ENCODE measurements at places on chromosomes 6 and 20.

DNA sequence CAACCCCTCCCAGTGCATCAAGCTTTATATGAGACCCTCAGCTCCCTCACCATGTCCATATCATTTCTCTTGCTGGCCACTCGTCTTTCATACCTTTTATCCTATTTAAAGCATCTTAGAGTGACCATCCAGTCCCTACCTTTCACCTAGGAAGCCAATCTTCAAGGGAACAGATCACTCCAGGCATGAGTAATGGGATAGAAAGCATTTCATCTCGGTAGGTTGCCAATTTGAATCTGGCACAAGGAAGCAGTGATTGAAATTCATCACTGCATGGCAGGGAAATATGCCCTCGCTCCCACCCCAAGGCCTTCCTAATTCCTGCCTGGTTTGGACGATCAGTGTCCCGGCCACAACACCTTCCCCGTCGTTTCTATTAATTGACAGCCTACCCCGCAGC is 150.4 kb downstream of the CFAP61 start:
- H3K36me3 ChIP-seq, result peaks cover 2% of the 10 kb centered on the region
- no peak overlapping the region for H3K4me3 ChIP-seq
- H3K27ac ChIP-seq, result no peak overlapping the region
- H3K27me3 ChIP-seq, result peaks cover 17% of the 10 kb centered on the region

DNA sequence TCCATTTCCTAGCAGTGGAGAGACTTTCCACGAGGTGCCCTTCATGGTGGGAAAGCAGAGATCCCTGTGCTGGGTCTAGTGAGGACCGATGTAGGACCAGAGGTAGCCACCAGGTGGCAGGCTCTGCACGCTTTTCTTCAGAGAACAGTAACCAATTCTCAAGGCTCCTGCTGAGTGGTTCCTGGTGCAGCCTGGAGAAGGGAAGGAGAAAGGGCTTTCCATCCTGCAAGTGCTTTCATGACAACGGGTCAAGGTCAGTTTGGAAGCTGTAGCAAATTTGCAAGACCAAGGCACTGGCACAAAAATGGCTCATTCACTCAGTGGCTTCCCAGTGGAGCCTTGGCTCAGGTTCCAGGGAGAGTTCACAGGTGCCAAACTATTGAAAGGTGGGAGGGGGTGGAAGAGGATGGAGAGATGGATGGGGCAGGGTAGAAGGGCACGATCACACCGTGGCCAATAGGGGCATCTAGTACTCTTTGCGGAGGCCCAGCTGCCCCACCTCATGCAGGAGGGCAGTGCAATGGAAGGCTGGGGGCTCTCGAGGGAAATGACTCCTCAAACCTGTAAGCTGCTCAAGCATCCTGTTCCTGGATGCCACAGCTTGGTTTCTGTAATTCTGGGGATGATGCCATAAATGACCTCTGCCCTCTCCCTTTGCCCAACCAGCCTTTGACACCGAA is 25.5 kb upstream of the KCNK16 start:
- H3K4me1 ChIP-seq, result no peaks in the 10 kb centered on the region
- H3K4me3 ChIP-seq, result no peak overlapping the region
- H3K27ac ChIP-seq, result no peak overlapping the region
- peaks cover 11% of the 10 kb centered on the region for H3K27me3 ChIP-seq
- no peaks in the 10 kb centered on the region for H3K36me3 ChIP-seq
- peak; percentile 18 for DNase-seq

DNA sequence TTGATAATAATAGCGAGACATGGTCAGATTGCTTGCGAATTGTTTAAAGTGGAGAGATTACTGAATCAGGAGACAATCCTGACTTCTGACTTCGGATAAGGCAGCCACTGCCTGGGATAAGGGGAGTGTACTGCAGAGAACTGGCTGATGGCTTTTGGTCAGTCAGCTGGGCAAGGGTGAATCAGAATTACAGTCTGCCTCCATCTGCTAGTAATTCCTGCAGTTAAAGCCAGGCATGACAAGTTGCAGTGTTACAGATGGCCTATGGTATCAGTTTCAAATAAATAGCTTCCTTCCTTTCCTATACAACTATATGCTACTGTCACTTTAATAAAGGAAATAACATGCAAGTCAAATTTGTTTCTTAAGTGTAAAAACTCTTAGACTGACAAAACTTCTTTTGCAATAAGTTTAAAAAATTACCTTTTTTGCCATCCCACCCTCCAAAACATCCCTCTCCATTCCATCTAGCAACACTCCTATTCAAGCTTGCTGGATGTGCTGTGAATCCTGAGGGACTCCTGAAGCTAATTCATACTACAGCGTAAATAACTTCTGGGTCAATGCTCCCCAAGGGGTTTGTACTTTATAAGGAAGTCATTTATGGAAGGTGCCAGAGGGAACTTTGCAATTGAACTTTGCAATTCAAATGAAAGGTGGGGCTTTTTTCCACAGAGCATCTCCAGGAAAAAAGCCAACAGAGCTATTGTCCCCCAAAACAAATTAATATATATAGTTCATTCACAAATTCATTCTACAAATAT is 245.2 kb downstream of the ADGRB3 start:
- no peak overlapping the region for H3K27ac ChIP-seq
- no peak for DNase-seq
- no peaks in the 10 kb centered on the region for H3K36me3 ChIP-seq
- no peak overlapping the region for H3K4me3 ChIP-seq
- no peaks in the 10 kb centered on the region for H3K4me1 ChIP-seq
- no peaks in the 10 kb centered on the region for H3K27me3 ChIP-seq

- no peaks in the 10 kb centered on the region for H3K4me1 ChIP-seq
- DNase-seq, result no peak
- no peak overlapping the region for H3K4me3 ChIP-seq
Measured at GRCh38 chr20:41958391-41958790, 340.2 kb upstream of the CHD6 start.

GRCh38 chr20:53671370-53671769 is 77.7 kb upstream of the ZNF217 start:
- no peak overlapping the region for H3K27ac ChIP-seq
- no peaks in the 10 kb centered on the region for H3K36me3 ChIP-seq
- no peaks in the 10 kb centered on the region for H3K27me3 ChIP-seq
- no peak overlapping the region for H3K4me3 ChIP-seq
- no peaks in the 10 kb centered on the region for H3K4me1 ChIP-seq
- DNase-seq, result no peak

DNA sequence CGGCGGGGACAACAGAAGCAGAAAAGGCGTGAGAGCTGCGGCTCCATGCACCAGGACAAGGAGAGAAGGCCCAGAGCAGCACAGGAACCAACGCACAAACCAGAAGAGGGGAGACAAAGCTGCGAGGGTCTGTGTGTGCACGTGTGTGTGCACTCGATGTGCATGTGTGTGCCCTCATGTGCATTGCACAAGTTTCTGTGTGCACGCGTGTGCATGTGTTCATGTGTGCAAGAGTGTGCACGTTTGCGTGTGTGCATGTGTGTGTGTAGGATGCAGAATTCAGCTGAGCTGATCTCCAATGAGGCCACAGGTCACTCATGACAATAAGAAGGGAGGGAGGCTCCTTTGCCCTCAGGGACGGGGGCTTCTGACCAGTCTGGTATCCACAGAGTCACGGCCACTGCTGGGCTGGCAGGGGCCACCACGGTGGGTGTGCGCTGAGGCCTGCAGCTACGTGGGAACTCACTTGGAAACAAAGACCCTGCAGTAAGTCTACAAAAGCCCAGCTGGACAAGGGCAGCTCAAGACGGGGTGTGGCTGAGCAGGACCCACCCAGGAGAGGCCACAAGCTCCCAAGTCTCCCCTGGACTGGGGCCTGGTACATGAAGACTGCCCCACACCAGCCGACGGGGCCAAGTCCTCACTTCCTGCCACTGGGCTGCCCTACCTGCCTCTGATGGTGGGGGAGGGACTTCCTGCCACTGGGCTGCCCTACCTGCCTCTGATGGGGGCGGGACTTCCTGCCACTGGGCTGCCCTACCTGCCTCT is 48.1 kb upstream of the CHRNA4 start:
- no peak for DNase-seq
- no peaks in the 10 kb centered on the region for H3K36me3 ChIP-seq
- H3K27me3 ChIP-seq, result peaks cover 21% of the 10 kb centered on the region
- no peak overlapping the region for H3K4me3 ChIP-seq
- no peaks in the 10 kb centered on the region for H3K4me1 ChIP-seq

DNA sequence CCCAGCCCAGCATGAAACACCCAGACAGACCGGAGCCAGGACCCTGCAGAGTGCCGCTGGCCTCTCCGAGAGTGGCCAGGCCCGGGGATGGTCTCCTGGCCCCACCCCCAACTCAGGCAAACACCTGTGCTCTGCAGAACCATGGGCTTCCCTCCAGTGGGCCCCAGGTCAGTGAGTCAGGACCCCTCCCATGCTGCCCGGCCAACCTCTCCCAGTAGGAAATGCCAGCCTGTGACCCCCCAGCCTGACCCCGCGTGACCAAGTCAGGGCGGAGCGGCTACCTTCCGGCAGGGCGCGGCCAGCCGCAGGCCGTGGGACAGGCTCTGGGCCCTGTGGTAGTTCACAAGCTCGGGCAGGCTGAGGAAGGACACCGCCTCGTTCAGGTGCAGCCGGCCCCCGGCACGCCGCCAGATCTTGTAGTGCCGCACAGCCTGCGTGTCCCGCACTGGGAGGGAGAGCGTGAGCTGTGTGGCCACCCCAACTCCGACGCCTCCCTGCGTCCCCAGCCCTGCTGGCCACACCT is 3.2 kb downstream of the PTK6 start:
- no peak for DNase-seq
- H3K27ac ChIP-seq, result no peak overlapping the region
- peaks cover 2% of the 10 kb centered on the region for H3K4me1 ChIP-seq
- H3K27me3 ChIP-seq, result no peaks in the 10 kb centered on the region
- H3K4me3 ChIP-seq, result no peak overlapping the region

- no peak overlapping the region for H3K27ac ChIP-seq
- DNase-seq, result no peak
- no peaks in the 10 kb centered on the region for H3K4me1 ChIP-seq
- H3K4me3 ChIP-seq, result no peak overlapping the region
- no peaks in the 10 kb centered on the region for H3K27me3 ChIP-seq
Measured at GRCh38 chr20:11995805-11996567, 78.3 kb downstream of the BTBD3 start.

DNA sequence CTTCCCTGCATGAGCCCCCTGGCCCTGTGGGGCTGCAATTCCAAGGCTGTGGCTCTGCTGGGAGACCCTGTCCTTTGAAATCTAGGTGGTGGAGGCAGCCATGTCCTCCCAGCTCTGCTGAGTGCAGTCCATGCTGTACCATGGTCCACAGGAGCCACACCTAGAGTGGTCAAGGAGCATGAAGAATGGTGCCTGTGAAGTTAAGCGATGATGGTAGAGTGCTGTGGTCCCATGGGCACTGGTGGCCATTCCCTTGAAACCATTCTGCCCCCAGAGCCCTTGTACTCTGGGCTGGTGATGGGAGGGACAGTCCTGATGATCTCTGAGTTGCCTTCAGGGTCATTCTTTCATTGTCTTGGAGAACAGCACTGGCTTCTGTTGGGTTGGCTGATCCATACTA is 55.3 kb downstream of the EFCAB8 start:
- H3K4me1 ChIP-seq, result no peaks in the 10 kb centered on the region
- no peak overlapping the region for H3K4me3 ChIP-seq
- no peak for DNase-seq
- no peak overlapping the region for H3K27ac ChIP-seq
- H3K36me3 ChIP-seq, result no peaks in the 10 kb centered on the region
- no peaks in the 10 kb centered on the region for H3K27me3 ChIP-seq

GRCh38 chr6:6330407-6330806 is 9.9 kb upstream of the F13A1 start:
- DNase-seq, result no peak
- H3K27me3 ChIP-seq, result peaks cover 55% of the 10 kb centered on the region
- H3K36me3 ChIP-seq, result no peaks in the 10 kb centered on the region

GRCh38 chr6:169397684-169398083 is 144.0 kb upstream of the THBS2 start:
- no peaks in the 10 kb centered on the region for H3K4me1 ChIP-seq
- no peaks in the 10 kb centered on the region for H3K36me3 ChIP-seq

DNA sequence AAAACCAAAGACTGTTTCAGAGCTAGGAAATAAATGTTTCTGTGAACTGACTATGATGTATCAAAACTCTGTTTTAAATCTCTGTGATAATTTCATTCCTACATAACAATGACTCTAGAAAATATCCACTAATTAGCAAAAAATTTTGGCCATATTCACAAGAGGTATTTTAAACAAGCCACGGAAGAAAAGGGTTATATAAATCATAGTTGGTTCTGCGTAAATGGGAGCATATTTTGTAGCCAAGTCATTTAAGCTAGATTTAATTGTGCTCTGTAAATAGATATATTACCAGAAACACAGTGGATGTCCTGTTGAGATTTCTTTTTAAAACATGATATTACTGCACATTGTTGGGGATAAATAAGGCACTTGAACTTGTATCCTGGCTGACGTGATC is 416.5 kb upstream of the PLCB4 start:
- H3K36me3 ChIP-seq, result peaks cover 3% of the 10 kb centered on the region
- no peaks in the 10 kb centered on the region for H3K4me1 ChIP-seq
- DNase-seq, result no peak
- H3K4me3 ChIP-seq, result no peak overlapping the region

DNA sequence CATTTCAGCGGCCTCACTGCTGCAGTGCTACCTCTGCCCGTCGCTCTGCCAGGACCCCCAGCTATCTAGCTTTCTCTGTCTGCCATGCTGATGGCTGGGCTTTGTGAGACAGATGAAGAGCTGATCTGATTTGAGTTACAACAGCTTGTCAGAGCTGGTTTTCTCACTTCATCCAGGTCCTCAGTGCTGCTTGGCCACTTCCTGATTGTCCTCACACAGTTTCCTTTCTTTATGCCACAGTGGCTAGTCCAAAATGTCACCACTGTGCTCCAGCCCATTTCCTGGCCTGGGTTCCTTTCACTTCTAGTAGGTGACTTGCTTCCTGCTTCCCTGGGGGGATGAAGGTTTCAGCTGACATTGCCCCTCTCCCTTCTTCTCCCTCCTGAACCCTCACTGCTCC is 35.4 kb downstream of the FNDC1 start:
- H3K36me3 ChIP-seq, result no peaks in the 10 kb centered on the region
- no peak for DNase-seq
- H3K4me3 ChIP-seq, result no peak overlapping the region
- H3K27me3 ChIP-seq, result peaks cover 47% of the 10 kb centered on the region
- H3K4me1 ChIP-seq, result peaks cover 12% of the 10 kb centered on the region
- no peak overlapping the region for H3K27ac ChIP-seq

GRCh38 chr6:84428300-84428907 is 201.0 kb upstream of the CEP162 start:
- H3K36me3 ChIP-seq, result peaks cover 3% of the 10 kb centered on the region
- H3K4me1 ChIP-seq, result no peaks in the 10 kb centered on the region
- DNase-seq, result no peak
- no peaks in the 10 kb centered on the region for H3K27me3 ChIP-seq
- no peak overlapping the region for H3K27ac ChIP-seq

DNA sequence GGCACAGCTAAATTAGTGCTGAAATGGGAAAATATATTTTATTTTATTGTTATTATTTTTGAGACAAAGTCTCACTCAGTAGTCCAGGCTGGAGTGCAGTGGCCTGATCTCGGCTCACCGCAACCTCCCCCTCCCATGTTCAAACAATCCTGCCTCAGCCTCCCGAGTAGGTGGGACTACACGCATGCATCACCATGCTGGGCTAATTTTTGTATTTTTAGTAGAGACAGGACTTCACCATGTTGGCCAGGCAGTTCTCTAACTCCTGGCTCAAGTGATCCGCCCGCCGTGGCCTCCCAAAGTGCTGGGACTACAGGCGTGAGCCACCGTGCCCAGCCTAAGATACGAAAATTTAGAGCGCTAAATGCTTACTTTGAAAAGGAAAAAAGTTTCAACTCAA is 4.8 kb downstream of the RAB23 start:
- peaks cover 22% of the 10 kb centered on the region for H3K4me1 ChIP-seq
- H3K27me3 ChIP-seq, result no peaks in the 10 kb centered on the region
- H3K4me3 ChIP-seq, result no peak overlapping the region

Data from central memory CD8-positive, alpha-beta T cell (primary cell).